Activated T-helper 1 cell treated with anti-CD3 and anti-CD28 coated beads, Interleukin-12 subunit alpha, Interleukin-12 subunit beta, Interleukin-2, Interleukin-4 antibody, amounts not matched to agents 30 ng/mL and 10 ng/mL and 1 ng/mL, durations not matched to agents 14 hours and 24 hours and 36 hours (primary cell): ENCODE measurements at places on chromosomes 11 and 22. TPM values are rescaled to one million over a fixed set of nuclear protein-coding genes. Genes with fewer than 3 reads are reported as not detected.

DNA sequence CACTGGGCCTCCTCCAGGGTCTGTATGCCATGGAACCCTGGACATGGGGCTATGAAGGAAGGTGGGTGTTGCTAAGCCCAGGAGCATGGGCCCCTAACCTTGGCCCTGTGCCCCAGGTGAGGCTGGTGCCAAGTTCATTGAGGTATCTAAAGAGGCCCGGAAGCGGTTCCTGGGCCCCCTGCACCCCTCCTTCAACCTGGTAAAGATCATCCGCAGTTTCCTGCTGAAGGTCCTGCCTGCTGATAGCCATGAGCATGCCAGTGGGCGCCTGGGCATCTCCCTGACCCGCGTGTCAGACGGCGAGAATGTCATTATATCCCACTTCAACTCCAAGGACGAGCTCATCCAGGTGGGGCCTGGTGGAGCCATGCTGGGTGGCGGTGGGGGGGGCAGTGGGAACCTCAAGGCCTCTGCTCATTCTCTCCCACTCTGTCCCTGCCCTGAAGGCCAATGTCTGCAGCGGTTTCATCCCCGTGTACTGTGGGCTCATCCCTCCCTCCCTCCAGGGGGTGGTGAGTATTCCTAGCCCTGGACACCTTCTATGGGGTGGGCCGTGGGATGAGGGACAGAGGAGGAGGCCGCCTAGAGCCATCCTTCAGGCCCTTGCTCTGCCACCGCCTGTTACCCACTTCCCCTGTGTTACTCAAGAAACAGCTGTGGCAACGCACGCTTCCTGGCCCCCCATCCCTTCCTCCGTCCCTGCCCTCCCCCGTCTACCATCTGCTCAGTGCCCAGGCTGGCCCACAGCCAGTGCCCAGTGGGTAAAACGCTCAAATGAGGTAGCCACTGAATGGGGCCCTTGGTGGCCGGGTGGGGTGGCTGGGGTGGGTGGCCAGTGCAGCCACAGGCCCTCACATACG is 3.0 kb downstream of the PNPLA2 start:
- H3K4me3 ChIP-seq: peak overlapping the region; percentile 42
- H3K36me3 ChIP-seq: peaks cover 2% of the 10 kb centered on the region
- peaks cover 3% of the 10 kb centered on the region for H3K27me3 ChIP-seq
- H3K27ac ChIP-seq: no peak overlapping the region

GRCh38 chr22:19943082-19944026 is 1.7 kb upstream of the TXNRD2 start:
- H3K36me3 ChIP-seq: peaks cover 7% of the 10 kb centered on the region
- H3K4me1 ChIP-seq: peaks cover 36% of the 10 kb centered on the region
- H3K4me3 ChIP-seq: peak overlapping the region; percentile 98
- H3K27me3 ChIP-seq: peaks cover 1% of the 10 kb centered on the region
- no peak for DNase-seq

GRCh38 chr11:78203184-78203583 is 14.5 kb downstream of the USP35 start:
- H3K4me1 ChIP-seq: peaks cover 39% of the 10 kb centered on the region
- H3K4me3 ChIP-seq: peak overlapping the region; percentile 80
- peak overlapping the region; percentile 96 for H3K27ac ChIP-seq
- H3K36me3 ChIP-seq: peaks cover 36% of the 10 kb centered on the region

- no peak for DNase-seq
- H3K27me3 ChIP-seq: peaks cover 2% of the 10 kb centered on the region
- peak overlapping the region; percentile 45 for H3K4me3 ChIP-seq
- peak overlapping the region; percentile 84 for H3K27ac ChIP-seq
- H3K36me3 ChIP-seq: no peaks in the 10 kb centered on the region
Observed at GRCh38 chr11:35126879-35127581, 11.9 kb upstream of the CD44 start.

DNA sequence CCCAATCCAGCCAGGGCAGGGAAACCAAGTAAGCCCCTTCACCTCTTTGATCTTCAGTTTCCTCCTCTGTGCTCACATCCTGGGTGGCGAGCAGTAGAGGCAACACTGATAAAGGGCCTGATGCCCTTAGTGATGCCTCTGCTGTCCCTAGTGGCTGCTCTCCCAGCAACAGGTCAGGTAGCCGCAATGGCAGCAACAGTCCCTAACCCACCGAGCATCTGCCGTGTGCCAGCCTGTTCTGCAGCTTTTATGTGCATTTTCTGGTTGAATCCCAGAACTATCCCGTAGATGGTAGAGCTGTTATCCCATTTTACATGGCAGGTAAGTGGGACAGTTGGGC is 5.2 kb downstream of the SCYL1 start:
- peaks cover 18% of the 10 kb centered on the region for H3K4me1 ChIP-seq
- H3K4me3 ChIP-seq: no peak overlapping the region
- H3K27ac ChIP-seq: no peak overlapping the region
- no peaks in the 10 kb centered on the region for H3K27me3 ChIP-seq

- no peaks in the 10 kb centered on the region for H3K27me3 ChIP-seq
- peaks cover 23% of the 10 kb centered on the region for H3K4me1 ChIP-seq
- H3K4me3 ChIP-seq: no peak overlapping the region
Observed at GRCh38 chr11:57735619-57736298, 5.5 kb upstream of the SELENOH start.

- H3K27ac ChIP-seq: no peak overlapping the region
- DNase-seq: no peak
- peaks cover 4% of the 10 kb centered on the region for H3K36me3 ChIP-seq
- no peak overlapping the region for H3K4me3 ChIP-seq
- H3K27me3 ChIP-seq: peaks cover 6% of the 10 kb centered on the region
Observed at GRCh38 chr22:37069319-37069718, 17.8 kb downstream of the KCTD17 start.

GRCh38 chr11:64665411-64665821 is 57.6 kb downstream of the NRXN2 start:
- peaks cover 4% of the 10 kb centered on the region for H3K27me3 ChIP-seq
- no peak overlapping the region for H3K27ac ChIP-seq
- H3K4me1 ChIP-seq: no peaks in the 10 kb centered on the region
- H3K36me3 ChIP-seq: no peaks in the 10 kb centered on the region
- no peak overlapping the region for H3K4me3 ChIP-seq

Gene TRIM51
- not detected in 2 replicates for total RNA-seq

DNA sequence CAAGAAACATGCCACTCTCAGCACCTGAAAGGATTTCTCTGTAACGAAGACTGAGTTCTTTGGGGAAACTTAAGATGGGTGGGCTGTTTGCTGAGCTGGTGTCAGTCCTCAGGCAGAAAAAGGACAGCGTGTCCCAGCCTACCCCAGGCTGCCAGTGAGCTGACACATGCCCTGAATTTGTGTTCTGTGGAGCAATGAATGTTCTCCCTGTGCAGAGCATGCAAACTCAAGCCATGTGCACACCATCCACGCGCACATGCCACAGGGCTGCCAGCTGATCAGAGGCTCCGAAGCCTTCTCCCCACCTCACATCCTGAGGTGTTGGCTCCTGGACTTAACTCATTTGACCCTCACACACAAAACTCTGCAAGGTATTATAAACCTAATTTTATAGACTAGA is 104.9 kb downstream of the KCNC1 start:
- no peak overlapping the region for H3K27ac ChIP-seq
- no peaks in the 10 kb centered on the region for H3K27me3 ChIP-seq
- H3K36me3 ChIP-seq: no peaks in the 10 kb centered on the region
- DNase-seq: no peak
- no peaks in the 10 kb centered on the region for H3K4me1 ChIP-seq

Gene SELENOO
- total RNA-seq: 23.7 and 25.9 TPM in 2 replicates

DNA sequence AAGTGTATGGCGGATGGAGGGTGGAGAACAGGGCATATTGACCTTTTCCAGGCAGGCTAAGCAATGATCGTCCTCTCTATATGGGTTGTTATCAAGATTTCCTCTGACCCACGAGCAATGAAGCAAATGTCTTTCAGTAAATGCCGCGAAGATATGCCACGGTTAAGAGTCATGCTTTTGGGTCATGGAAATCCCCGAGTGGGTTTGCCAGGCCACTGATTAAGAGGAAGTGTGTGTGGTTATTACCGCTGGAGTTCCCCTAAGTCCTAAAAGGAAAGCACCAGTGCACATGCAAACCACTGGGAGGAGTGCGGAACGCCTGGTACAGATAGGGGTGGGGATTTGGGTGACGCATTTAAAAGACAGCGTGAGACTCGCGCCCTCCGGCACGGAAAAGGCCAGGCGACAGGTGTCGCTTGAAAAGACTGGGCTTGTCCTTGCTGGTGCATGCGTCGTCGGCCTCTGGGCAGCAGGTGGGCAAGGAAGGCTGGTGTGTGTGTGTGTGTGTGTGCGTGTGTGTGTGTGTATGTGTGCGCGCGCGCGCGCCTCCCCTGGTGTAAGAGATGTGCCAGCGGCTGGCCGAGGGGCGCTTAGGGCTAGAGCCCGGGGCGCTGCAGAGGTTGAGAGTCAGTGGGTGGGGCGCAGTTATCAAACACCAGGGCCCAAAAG is at the start of gene BIRC3:
TSS of gene BIRC3 (plus strand) at position 386 of the 669 bp plus-strand sequence. CDS start 7,026 bp downstream, outside the sequence.
- peaks cover 70% of the 10 kb centered on the region for H3K4me1 ChIP-seq
- peak within 1 kb of the TSS; percentile 97 for H3K4me3 ChIP-seq
- peaks cover 34% of the 10 kb centered on the region for H3K36me3 ChIP-seq
- peak; percentile 93 for DNase-seq
- peak within 1 kb of the TSS; percentile 95 for H3K27ac ChIP-seq

Gene OR4A16
- total RNA-seq: not detected in 2 replicates

GRCh38 chr11:7638710-7639642 is 34.3 kb downstream of the CYB5R2 start:
- no peak overlapping the region for H3K27ac ChIP-seq
- H3K4me1 ChIP-seq: no peaks in the 10 kb centered on the region
- H3K36me3 ChIP-seq: no peaks in the 10 kb centered on the region
- peaks cover 3% of the 10 kb centered on the region for H3K27me3 ChIP-seq
- no peak for DNase-seq

DNA sequence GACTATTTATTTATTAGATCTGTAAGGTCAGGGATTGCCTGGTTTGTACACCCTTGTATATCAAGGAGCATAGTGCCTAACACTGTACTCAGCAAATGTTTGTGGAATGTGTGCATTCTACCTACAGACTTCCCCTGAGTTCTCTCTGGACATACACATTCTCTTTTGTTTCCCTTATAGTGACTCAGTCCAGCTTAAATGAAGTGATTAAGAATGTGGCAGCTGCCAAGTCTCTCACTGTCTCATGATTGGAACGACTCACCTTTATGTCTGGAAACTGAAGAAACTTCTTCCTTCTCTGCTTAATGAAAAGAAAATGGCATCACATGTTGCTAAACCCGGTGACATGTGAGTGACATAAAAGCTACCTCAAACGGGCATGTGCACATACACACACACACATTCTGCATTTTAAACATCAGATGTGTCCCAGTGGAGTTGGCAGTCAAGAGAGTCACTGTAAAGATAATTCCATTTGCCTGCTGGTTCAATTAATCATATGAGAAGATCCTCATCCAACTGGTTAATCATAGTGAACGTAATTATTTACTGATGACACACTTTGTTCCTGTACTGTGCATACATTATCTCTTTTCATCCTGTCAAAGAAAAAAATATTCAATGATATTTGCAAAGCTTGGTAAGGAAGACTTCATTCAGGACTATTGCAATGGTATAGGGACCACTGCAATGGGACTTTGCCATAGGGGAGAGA is 42.8 kb downstream of the GLYAT start:
- no peak for DNase-seq
- no peaks in the 10 kb centered on the region for H3K36me3 ChIP-seq
- H3K4me1 ChIP-seq: no peaks in the 10 kb centered on the region
